ENCODE measurements at places on chromosomes 5 and 9.

- no peak for DNase-seq
Measured at GRCh38 chr5:7779019-7780005, 71.6 kb downstream of the CFAP90 start.

GRCh38 chr5:64637144-64637543 is 53.2 kb upstream of the SHISAL2B start:
- DNase-seq, result no peak

DNA sequence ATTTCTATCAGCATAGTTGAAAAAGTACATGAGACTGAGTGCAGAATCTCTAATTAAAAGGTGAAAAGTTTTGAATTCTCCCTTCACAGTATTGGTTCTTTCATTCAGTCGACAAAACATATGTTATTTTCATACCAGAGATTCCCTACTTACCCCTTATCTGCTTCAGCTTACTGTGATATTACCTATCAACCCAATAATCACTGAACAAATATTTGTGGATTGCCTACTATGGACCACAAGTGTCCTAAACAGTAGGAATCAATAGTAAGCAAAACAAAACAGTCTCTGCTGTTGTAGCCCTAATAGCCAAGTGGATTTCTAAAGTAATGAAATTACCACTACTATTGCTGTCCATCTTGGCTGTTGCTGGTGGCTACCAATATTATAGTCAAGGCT is 11.5 kb downstream of the CCDC152 start:
- no peak for DNase-seq

- no peak for DNase-seq
Measured at GRCh38 chr5:158166424-158166823, 307.5 kb upstream of the CLINT1 start.

DNA sequence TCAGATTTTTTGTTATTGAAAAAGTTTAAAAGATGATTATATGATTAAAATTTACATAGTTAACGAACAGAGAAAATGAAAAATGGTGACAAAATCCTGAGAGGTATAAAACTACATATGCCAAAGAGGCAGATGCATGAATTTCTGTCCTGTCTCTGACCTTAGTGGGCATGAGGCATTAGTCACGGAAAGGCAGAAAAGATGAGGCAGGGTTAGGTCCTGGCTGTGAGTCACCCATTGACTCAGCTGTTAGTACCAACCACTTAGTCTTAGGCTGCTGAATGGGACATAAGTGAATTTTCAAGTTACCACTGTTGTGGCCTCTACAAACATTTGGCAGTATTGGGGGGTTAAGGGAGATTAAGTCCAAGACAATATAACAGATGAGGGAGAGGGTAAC is 33.1 kb downstream of the RASA1 start:
- peak; percentile 80 for DNase-seq

GRCh38 chr5:30279237-30279636 is 914.2 kb upstream of the CDH6 start:
- no peak for DNase-seq

GRCh38 chr5:147780924-147781573 is 1.5 kb downstream of the JAKMIP2 start:
- DNase-seq, result no peak

DNA sequence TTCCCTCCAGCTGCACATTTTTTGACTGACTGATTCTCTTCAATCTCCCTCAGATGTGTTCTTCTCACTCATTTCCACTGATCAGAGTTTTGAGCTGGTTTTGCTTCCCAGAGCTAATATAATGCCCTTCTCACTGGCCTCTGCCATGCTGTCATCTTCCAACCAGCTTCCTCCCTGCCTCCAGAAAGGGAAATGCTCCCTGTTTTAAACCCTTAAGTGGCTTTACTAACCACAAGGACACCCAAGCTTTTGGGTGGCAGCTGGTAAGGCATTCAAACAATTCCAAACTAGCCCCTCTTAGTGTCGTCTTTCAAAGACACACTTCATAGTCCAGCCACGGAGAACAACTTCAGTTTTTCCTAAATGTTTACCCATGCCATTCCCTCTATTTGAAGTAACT is 172.5 kb downstream of the CRB2 start:
- no peak for DNase-seq

DNA sequence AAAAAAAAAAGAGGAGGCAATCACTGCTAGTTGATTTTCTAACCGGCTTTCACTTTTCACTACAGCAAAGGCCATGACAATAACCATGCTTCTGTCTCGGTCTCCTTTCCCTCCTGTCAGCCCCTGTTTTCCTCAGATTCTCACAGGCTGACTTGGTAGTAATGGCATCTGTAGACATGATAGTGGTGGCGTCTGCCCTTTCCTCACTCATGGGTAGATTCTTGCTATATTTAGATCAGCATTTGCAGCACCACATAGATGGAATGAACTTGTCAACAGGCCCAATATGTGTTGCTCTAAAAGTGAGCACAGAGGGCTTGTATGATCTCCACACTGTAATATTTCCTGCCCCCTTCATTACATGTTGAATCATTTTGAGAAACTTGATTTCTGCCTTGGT is 120.3 kb upstream of the FTMT start:
- no peak for DNase-seq

- DNase-seq, result peak; percentile 90
Measured at GRCh38 chr5:132506094-132506692, 15.6 kb upstream of the IRF1 start.

DNA sequence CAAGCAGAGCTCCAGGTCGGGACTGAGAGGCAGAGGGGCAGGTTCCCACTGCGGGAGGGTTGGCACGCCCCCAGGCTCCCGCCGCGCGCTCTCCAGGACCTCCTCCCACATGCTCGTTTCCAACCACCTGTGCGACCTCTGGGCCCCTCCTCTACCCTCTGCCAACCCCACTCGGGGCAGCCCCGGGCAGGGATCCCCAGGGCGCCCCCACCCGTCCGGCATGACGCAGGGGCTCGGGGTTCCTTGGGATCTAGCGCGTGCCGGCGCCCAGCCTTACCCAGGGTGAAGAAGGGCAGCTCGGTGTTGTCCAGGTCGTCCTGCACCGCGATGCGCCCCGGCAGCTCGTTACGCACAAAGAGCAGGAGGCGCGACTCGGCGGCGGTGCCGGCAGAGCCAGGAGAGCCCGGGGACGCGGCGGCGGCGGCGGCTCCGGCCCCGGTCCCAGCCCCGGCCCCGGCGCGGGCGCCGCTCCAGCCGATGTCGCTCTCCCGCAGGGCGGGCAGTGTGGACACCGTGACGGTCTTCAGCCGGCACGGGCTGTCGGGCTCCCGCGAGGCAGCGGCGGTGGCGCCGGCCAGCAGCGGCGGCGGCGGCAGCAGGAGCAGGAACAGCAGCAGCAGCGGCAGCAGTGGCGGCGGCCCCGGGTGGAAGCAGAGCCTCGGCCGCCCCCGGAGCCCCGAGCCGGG is 494 bp downstream of the ASTN2 start:
- peak; percentile 69 for DNase-seq

DNA sequence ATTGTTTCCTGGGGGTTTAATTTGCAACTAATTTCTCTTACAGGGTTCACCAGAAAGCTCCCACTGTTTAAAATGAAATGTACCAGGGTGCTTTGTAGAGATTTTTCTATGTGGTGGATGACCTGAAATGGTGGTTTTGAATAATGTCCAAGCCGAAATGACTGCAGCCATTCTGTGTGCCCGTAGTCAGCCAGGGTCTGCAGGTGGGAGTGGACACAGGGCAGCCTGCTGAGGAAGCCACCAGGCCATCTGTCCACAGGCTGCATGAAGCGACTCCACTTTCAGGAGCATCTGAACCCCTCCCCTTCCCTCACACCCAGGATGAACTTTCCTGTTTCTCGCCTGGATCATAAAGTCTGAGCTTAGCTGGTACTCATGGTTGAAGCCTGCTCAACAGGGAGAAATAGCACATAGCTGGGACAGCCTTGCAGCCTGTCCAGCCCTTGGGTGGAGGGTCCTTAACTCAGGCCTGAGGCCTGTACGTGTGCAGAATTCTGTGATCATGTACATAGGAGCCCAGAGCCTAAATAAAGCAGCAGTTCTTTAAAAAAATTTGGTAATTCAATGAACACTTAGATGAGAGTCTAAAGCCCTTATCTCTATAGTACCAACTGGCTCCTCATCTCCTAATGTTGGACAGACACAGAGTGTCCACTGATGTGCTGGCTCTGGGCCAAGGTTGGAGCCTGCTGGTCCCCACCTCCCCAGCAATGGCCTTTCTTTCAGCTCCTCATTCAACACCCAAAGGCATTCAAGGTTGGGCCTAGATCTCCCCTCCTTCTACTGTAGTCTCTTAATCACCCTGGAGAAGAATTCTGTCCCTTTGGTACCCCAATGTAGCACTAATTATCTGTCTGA is 72.8 kb downstream of the SHB start:
- no peak for DNase-seq

Data from GM03348 (cell line).